Mammary epithelial cell (primary cell): ENCODE measurements at places on chromosomes 6 and 20. TPM values are rescaled to one million over a fixed set of nuclear protein-coding genes. Genes with fewer than 3 reads are reported as not detected.

Gene FAM184A
- polyA plus RNA-seq: 0.02 TPM

DNA sequence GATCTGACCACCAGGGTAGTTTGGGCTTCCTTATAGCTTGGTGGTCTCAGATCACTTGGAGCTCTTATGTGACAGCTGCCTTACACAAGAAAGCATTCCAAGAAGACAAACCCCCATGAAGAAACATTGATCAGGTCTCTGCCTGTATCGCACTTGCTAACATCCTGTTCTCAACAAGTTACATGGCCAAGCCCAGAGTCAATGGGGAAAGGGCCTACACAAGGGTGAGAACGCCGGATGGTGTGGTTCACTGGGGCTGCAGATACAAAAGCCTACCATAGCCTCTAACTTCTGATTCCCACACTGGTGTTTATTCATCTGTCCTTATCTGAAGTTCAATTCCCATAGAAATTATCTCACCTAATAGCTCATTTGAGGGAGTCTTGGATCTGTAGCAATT, 235.5 kb downstream of the SYNDIG1 start:
- no peak for DNase-seq

GRCh38 chr20:25247518-25247955, 348 bp upstream of the PYGB start:
- DNase-seq: peak; percentile 57

DNA sequence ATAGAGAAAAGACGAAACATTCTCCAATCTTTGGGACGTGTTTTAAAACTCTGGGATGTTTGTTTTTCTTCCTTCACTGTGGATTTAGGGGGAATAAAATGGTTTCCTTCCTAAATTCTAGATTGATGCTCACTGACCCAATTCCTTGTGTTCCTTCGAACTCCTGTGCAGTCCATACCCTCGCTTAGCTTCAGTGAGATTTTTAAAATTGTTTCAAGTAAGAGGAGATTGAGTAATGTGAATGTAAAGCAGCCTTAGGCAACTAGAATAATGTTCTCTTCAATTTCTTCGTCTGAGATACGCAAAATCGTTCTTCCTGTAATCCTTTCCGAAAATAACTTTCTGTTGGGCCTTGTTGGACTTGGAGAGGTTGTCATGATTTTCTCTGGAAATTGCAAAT, 2.6 kb upstream of the VGLL2 start:
- DNase-seq: no peak

- no peak for DNase-seq
Observed at GRCh38 chr6:3449750-3450305, 7.0 kb downstream of the SLC22A23 start.

GRCh38 chr20:840858-841567, 7.5 kb downstream of the FAM110A start:
- peak; percentile 46 for DNase-seq
